ENCODE measurements at places on chromosomes 12 and 14.

DNA sequence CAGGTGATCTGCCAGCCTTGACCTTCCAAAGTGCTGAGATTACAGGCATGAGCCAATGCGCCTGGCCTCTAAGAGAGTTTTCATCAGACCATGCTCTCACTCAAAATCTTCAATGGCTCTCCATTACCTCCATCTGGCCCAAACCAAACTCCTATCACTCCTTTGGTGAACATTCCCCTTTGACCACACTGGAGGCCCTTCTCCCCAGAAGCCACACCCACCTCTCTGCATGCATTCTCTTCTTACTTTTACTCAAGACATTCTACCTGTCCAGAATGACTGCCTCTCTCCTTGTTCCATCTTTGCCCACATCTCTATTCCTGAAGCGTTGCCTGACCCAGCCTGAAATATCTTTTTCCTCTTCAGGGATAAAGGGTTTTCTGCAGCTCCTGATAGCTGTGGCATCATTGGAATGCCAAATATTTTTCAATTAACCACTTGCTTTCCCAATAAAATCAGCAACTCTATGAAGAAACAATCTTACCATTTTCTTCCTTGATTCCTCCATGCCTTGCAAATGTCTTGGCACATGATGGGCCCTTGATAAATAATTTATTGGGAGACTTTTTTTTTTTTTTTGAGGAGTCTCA, 15.5 kb downstream of the PLEK2 start:
- DNase-seq, result no peak

- DNase-seq, result no peak
These were observed 5.3 kb upstream of the RAB35 start for GRCh38 chr12:120121766-120122293.

DNA sequence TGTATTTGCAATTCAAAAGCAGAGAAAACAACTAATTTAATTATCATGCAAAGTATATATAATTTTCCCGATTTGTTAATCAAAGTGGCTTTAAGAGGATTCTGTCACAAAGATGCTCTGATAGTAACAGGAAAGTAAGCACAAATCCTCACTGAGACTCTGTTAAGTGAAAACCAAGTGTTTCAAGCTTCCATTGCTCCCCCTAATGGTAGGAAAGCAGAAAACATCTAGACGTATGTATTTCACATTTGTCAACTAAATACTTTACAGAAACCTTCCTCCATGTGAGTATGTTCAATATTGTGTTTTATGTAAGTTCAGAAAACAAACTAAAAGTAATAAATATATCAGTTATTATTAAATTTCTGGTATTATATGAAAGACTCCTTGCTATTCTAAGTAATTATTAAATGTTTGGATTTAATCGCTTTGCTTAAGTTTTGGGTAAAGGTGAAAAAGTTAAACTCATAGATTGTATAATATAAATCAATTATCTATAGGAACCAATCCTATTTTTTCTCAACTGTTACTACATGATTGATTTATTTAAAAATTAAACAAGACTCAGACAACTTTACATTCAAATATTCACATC, 1.5 kb upstream of the NTS start:
- no peak for DNase-seq

DNA sequence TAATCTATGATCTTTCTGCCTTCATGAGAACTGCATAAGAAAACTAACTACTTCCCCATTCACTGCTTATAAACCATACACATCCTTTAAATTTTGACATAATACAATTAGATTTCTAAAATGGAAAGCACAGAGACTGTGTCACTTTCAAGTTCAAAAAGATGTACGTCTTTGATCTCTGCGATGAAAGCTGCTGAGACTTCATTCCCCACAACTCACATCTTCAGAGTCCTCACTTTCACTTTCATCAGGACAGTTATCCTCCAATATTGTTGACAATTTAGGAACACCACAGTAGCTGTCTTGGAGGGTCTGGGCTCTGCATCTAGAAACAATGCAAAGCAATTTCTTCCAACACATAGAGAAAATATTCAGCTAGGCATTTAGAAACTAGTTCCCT, 47.9 kb upstream of the KCNC2 start:
- DNase-seq, result no peak

GRCh38 chr12:168763-169525, 45.0 kb downstream of the SLC6A12 start:
- no peak for DNase-seq

GRCh38 chr14:66117600-66117999, 368.6 kb upstream of the CCDC196 start:
- no peak for DNase-seq

- DNase-seq, result no peak
These were observed 90.7 kb downstream of the ITPK1 start for GRCh38 chr14:93025055-93025454.

- DNase-seq, result no peak
These were observed 97.1 kb upstream of the PLEKHG7 start for GRCh38 chr12:92605621-92606170.

GRCh38 chr14:105069871-105070759, 4.9 kb upstream of the GPR132 start:
- no peak for DNase-seq

- no peak for DNase-seq
These were observed 2.1 kb downstream of the MVK start for GRCh38 chr12:109575683-109576082.

DNA sequence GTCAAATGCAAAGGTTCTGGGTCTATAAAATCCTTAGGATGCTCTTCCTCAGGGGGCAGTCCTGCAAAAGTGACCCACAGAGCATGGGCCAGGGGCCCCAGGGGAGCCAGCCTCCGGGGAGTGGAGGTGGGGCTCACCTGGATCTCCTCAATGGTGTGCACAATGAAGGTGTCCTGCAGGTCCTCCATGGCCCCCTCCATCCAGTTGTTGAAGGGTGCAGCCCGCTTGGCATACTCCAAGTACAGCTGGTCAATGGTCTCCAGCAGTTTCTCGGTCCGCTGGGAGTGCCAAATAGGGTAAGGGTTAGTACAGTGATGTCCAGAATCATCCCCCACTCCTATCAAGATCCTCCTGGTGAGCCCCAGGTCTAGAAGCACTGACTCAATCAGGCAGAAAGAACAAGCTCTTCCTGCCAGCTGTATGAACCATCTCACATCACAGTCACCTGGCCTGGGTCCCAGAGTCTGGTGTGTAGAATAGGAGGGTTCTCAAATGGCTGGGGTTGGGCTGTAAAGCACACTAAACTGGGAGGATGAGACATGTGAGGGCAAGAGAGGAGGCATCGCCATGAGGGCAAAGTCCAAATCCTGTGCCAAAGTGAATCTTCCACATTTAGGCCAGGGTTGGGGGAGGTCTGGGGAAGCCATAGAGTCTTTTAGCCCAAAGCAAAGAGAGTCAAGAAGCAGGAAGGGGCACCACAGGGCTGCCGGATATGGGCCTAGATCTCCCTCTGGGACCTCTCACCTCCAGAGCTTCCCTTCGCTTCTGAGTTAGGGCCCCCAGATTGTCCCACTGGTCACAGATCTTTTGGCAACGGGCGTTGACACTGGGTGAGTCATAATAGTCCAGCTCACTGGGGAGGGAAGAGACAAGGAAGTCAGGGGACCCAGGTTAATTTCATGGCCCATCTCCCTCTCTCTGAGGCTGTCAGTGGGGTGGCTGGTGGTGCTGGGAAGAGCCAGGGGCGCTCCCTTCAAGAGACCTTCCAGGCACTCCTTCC, 91.5 kb upstream of the ZFP36L1 start:
- DNase-seq, result no peak

DNA sequence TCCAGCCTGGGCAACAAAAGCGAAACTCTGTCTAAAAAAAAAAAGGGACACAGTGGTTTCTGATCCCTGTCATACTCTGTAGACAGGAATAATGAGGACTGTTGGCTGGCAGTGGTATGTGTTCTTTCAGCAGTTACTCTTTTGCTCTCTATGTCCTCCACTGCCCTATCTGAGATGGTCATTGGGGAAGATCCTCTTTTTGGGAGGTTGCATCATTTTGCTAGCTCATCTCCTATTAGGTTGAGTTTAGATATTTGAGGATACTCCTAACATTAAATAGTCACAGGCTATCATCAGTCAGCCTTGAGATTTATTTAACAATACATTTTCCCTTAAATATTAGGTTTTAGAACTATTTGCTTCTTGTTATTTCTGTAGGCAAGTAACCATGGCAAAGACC, 5.9 kb upstream of the CCDC91 start:
- DNase-seq, result no peak

- DNase-seq, result no peak
These were observed 483.7 kb downstream of the FLRT2 start for GRCh38 chr14:86013641-86014040.

- no peak for DNase-seq
These were observed 195.2 kb upstream of the PRMT8 start for GRCh38 chr12:3295646-3296408.

- no peak for DNase-seq
These were observed 119.2 kb upstream of the DAAM1 start for GRCh38 chr14:59069163-59069854.

- DNase-seq, result no peak
These were observed 92.4 kb downstream of the PELI2 start for GRCh38 chr14:56210571-56210970.

GRCh38 chr12:103986829-103987228, 21.2 kb downstream of the TDG start:
- DNase-seq, result no peak

- no peak for DNase-seq
These were observed 154.9 kb upstream of the CCND2 start for GRCh38 chr12:4118601-4119156.

GRCh38 chr12:67161322-67161918, 107.7 kb upstream of the CAND1 start:
- DNase-seq, result peak; percentile 54

- DNase-seq, result peak; percentile 41
These were observed 3.0 kb downstream of the SELPLG start for GRCh38 chr12:108630481-108631207.

GRCh38 chr14:23322568-23323517, 1.6 kb downstream of the PABPN1 start:
- DNase-seq, result no peak

DNA sequence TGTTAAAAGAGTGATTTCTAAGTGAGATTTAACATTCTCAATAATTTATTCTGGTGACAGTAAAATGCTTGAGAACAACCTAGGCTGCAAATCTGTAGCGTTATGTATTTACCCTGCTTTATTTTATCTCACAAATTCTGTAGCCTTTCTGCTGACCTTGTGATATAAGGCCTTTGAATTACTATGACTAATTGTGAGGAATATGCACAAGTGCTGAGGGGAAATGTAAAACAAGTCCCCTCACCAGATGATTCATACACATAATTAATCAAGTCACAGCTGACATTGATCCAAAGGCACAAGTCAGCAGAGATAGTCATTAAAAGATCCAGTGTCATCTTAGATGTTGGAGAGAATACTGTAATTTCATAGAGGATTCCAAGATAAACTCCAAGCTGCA, 992.7 kb upstream of the USP15 start:
- DNase-seq, result no peak

- no peak for DNase-seq
These were observed 7.8 kb downstream of the PELI2 start for GRCh38 chr14:56125772-56126636.

DNA sequence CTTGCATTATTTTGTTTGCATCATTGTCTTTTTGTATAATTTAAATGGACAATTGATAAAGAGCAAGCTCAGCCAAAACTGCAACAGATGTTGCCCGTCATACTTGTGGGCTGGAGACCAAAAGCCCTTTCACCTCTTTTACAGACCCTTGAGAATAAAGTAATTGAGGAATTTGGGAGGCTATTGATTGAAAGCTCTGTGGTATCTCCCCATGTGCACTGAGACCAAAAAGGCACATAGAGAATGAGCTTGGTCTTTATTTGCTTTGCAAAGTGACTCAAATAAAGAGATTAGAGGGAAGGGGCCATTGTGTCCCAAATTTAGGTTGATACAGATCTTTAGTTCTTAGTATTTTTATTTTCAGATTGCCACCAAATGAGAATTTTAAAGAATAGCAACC, 617.6 kb downstream of the TRHDE start:
- no peak for DNase-seq

- peak; percentile 40 for DNase-seq
These were observed 18.0 kb downstream of the MFAP5 start for GRCh38 chr12:8644345-8645248.

GRCh38 chr12:51186465-51187085, 13.6 kb upstream of the TFCP2 start:
- DNase-seq, result no peak

DNA sequence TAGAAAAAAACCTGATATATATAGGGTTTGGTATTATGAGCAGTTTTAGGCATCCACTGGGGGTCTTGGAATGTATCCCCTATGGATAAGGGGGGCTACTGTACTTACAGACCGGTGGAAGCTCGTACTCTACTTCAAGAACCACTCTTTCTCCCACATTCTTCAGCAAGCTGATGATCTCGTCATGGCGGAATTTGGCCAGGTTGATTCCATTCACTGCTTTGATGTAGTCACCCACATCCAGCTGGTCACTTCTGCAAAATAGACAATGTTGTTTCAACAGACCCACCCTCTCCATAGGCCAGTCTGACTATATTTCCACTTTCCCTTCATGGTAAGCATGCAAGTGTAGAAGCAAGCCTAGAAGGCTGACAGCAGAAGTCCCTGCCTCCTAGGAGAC, 139.9 kb downstream of the GRIP1 start:
- DNase-seq, result no peak

GRCh38 chr12:44875954-44876543, at the start of gene NELL2:
TSS of gene NELL2 (minus strand) at chr12:44876315. CDS start at chr12:44875869, 446 bp downstream.
- peak; percentile 84 for DNase-seq

DNA sequence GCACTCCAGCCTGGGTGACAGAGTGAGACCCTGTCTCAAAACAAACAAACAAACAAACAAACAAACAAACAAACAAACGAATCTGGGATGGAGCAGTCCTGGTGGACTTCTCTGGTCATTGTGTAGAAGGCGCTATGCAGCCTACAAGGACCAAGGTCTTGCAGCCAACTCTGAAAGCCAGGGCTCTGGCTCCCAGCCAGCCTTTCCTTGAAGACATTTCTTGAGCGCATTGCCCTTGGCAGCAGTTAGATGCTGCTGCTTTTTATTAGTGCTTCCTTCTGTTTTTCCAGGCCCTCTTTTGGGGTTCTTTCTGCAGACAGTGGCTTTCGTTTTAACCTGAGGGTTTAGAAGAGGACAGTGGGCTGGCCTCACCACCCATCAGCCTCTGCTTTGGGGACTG, 20.2 kb downstream of the CCDC177 start:
- DNase-seq, result no peak

DNA sequence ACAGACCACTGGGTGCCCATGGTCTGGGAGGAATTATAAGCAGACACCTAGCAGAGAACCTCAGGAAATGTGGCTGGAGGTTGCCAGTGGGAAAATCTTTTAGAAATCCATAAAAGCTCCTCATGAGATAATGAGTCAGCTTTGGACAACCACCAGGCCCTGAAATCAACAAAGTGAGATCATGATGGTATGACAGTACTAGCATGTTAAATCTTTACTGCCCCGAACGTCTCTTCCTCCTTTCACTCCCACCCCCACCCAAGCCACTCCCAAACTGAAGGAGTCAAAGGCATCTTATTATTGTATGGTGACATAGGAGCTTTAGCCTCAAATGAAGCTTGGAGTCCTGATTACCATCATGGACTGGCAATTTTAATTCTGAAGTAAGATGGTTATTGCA, 240.0 kb downstream of the DIO2 start:
- no peak for DNase-seq

GRCh38 chr14:80304125-80304766, 92.9 kb upstream of the DIO2 start:
- no peak for DNase-seq

Measured in CD8-positive, alpha-beta T cell (primary cell).